NCI-H774 (cell line): ENCODE measurements at places on chromosomes 6 and 20.
A peak's percentile ranks its signal among the peaks of the same experiment; 100 is the strongest.

- no peak for DNase-seq
Measured at GRCh38 chr6:150346346-150346745, 22.5 kb upstream of the IYD start.

GRCh38 chr20:30511322-30512030, 746.0 kb upstream of the DEFB115 start:
- no peak for DNase-seq

DNA sequence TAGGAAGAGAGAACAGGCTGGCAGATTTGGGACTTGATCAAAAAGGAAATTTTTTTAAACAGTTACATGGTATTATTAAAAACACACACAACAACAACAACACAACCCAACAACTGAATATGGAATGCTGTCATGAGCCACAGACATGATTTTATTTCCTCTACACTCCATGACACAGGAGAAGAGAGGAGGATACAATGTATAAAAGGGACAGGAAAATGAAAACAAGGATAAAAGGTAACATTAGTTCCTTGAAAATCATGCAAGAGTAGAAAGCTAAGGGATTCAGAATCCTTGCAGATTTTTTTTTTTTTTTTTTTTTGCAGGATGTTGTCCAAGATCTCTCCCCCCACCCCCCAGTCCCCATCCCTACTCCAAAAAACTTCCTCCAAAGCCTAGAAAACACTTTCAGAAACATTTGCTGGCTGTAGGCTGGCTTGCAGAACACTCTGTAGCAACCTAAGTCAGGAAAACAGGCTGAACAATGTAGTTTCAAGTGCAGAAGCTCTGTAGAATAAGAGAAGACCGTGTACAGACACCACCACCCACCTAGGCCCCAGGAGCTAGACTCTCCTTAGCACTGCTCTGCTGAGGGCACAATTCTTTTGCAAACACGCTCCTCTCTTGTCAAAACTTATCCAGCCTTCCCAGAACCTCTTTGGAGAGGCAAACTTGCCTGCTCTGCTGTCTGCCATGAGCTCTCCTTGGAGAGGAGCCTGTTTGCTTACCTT, 845 bp downstream of the ZMYND8 start:
- no peak for DNase-seq

DNA sequence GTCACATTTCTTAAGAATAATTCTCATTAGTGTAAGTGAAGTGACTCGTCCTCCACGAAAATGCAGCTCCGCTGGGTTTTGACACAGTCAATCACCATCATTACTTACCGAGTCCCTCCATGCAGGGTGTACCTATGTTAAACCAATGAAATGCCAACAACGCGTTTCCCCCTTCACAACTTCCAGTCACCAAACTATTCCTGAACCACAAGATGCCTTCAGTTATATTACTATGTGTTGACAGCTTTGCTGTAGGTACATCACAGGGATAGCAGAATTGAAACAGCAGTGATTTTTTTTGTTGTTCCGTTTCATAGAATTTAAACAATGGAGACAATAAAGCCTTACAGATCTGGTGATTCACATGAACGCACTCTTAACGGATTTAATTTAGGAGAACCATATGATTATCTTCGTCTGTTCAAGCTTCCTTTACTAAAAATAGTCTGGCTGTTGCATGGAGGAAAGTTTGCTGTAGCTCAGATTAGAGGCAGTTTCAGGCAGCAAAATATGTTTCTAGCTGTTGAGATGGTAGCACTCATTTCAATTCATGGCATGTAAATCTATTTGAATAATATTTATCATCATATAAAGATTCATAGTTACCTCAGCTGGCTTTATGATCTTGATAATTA, 652.8 kb downstream of the PRKN start:
- no peak for DNase-seq

DNA sequence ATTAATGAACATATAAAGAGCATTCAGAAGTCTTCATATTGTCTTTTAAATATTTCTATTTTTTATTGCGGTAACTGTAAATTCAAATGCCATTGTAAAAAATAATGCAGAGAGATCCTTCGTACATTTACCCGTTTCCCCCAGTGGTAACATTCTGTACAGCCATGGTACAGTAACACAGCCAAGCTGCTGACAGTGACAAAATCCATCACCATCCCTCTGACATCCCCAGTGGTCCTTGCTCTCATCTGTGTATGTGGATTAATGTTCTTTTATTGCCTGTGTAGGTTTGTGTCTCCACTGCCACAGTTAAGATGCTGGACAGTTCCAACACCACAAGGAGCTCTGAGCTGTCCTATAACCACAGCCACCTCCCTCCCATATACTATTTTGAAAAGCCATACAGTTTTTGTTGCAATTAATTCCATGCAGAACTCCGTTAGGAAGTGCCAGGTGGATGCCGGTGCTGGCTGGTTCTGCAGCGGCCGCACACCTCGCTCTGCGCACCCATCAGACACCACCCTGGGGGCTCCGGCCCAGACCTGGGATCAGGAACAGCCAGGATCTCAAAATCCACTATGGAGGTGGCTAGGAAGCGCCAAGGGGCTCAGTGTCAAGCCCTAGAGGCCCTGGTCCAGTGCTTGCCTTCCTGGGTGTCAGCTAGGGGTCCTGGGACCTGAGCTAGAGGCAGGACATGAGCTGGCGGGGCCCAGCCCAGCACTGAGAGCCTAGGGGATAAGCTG, 93.1 kb upstream of the PMEPA1 start:
- no peak for DNase-seq

- no peak for DNase-seq
Measured at GRCh38 chr20:6407163-6407562, 284.3 kb upstream of the FERMT1 start.

- DNase-seq, result no peak
Measured at GRCh38 chr6:100968949-100969348, 87.8 kb upstream of the ASCC3 start.

- DNase-seq, result no peak
Measured at GRCh38 chr6:70823651-70824050, 133.2 kb downstream of the B3GAT2 start.

- no peak for DNase-seq
Measured at GRCh38 chr6:110239526-110240274, 59.5 kb downstream of the CDC40 start.

DNA sequence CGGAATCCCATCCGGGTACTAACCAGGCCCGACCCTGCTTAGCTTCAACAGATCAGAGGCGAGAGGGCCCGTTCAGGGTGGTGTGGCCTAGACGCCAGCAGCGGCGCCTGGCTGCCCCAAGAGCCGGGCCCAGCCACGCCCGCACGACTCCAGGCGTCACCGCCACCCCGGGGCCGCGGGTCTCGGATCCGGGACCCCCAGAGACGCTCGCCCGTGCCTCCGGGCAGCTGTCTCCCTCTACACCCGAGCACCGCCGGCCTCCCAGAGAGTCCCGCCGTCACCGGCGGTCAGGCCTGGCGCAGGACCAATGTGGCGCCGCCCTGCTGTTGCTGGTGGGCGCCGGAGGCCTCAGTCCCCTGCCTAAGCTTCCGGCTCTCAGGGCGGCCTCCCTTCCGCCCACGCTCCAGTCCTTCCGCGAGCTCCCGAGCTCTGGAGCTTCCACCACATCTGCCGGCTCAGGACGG, 441.2 kb upstream of the DEFB115 start:
- DNase-seq, result peak; percentile 38

GRCh38 chr6:150263765-150264404, 104.9 kb upstream of the IYD start:
- DNase-seq, result no peak

GRCh38 chr6:142617158-142617557, 315.4 kb downstream of the ADGRG6 start:
- DNase-seq, result no peak

- DNase-seq, result no peak
Measured at GRCh38 chr20:24766143-24766527, 182.9 kb upstream of the CST7 start.

DNA sequence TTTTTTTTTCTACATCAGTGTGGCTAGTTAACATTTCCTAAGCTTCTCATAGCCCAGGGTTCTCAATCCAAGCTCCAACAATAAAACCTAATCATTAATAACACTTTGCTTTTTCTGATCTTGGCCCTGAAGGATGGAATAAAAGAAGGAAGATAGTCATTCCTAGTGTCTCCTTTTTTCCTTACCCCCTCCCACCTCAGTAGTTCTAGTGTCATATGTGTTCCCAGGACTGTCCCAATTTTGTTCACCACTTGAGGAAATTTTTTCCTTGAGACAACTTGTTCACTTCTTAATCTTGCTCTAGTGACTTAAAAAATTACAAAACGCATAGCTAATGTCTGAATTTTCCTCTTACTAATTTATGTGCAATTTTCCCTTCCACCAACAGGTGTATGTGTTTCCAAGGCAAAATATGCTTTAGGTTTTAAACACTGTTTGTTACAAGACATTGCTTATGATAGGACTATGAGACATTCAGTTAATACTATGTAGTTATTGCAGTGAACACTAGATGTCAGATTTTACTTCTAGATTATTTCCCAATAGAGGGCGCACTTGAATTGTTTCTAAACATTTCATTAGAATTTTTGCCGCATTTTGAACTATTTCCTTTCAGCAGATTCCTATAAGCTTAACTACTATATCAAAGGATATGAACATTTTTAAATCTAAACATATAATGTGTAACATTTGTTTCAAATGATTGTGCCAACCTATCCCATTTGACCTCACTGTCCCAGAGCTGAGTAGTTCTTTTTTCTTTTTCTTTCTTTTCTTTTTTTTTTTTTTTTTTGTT, 18.5 kb upstream of the C6orf141 start:
- DNase-seq, result peak; percentile 68

- DNase-seq, result no peak
Measured at GRCh38 chr20:38147163-38147562, 17.9 kb downstream of the TGM2 start.

- no peak for DNase-seq
Measured at GRCh38 chr6:137893726-137894125, 26.7 kb downstream of the TNFAIP3 start.

GRCh38 chr20:3074812-3075211, 3.4 kb downstream of the OXT start:
- no peak for DNase-seq

GRCh38 chr6:52611833-52612232, 35.0 kb upstream of the TRAM2 start:
- DNase-seq, result no peak

GRCh38 chr20:43686820-43687219, 19.9 kb downstream of the MYBL2 start:
- DNase-seq, result no peak

DNA sequence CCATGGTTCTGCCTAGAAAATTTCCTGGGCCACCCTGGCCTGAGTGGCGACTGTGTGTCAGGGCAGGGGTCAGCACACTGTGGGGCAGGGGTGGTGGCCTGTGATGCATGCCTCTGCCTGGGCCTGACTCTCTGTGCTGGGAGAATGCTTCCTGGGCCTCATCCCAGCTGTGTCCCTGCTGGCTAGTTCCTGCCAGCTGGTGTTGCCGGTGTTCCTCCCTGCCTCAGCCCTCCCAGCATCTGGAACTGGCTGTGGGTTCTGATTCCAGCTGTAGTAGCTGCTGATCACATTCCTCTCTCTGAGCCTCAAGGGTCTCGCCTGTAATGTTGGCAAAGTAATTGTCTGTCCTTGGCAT, 101.5 kb downstream of the SYCP2 start:
- no peak for DNase-seq

DNA sequence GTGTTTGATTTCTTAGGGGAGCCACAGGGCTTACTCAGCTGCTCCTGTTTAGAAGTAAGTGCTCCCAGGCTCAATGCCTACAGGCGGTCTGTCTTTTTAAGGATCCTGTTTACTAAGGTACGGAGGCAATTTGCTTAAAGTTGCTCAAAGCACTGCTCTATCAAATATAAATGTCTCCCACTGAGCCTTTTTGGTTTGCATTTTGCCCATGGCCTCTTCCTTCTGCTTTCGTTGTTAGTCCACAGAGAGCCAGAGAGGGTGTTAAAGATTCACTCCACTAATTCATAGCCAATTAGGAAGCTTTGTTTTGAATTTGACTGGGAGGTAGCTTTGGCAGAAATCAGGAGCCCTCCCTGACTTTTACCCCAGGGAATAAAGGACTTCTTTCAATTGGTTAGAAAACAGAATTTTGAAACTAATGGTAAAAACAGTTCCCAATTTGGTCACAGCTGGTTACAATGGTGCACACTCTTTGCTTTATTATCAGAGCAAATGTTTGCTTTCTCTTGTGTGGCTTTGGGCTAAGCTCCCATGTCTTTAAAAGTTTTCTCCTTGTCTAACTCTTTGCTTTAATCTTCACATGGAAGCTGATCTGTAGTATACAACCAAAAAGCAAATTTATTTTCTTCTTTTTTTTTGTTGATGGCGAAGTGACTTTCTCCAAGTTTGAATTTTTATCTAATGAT, 126.2 kb downstream of the IMPG1 start:
- DNase-seq, result no peak

DNA sequence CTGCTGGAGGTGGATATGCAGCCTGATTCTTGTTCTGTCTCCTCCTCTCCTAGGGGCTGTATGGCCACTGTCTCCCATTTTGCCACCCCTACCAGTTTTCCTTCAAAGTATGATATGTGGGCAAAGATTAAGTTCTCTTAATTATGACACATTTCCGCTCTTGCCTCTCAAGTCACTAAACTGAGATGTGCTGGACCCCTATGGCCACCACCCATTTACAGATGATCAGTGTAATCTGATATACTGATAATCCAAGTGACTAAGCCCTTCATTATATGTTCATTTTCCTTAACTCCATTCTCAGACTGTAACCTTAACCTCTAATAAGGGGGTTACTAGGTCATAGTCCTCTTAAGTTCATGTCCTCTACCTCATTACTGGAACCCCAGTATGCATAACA, 711 bp upstream of the C20orf141 start:
- DNase-seq, result no peak

- DNase-seq, result peak; percentile 28
Measured at GRCh38 chr20:59455402-59456341, 148.7 kb upstream of the PHACTR3 start.

DNA sequence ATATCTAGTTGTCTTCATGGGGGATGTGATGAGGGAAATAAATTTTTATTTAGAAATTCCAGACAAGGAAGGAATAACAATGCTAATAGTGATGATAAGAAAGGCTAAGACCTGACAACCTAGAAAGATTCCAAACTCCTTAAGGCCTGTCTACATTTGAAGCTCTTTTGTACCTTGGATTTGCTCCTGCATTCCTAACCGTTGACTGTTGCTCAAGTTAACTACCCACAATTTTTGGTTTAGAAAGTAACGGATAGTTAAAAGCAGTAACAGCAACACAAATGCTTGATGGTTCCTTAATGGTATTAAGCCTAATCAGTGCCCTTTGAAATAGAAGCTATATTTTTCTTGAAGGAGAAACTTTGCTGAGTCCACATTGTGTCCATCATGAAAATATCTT, 52.9 kb downstream of the TRMT11 start:
- no peak for DNase-seq

DNA sequence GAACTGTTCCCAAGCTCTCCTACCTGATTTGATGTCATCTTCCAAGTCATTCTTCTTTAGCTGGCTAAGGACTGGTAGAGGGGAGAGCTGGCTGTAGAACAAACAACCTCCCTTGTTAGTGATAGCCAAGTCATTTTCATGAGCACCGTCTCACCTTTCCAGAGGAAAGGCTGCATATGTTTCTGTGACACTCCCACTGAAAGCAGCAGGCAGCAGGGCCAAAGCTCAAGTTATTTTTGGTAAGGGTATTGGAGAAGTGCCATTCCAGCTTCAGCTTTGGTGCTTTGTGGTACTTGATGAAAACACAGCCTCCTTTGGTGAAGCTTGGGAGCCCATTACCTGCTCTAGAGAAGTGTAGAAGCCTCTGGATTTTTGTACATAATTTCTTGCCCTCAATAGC, 5.4 kb upstream of the DOK5 start:
- DNase-seq, result no peak
